ENCODE measurements at places on chromosomes 1 and 21.

GRCh38 chr1:64308866-64309265, 105.4 kb downstream of the UBE2U start:
- no peak for DNase-seq

DNA sequence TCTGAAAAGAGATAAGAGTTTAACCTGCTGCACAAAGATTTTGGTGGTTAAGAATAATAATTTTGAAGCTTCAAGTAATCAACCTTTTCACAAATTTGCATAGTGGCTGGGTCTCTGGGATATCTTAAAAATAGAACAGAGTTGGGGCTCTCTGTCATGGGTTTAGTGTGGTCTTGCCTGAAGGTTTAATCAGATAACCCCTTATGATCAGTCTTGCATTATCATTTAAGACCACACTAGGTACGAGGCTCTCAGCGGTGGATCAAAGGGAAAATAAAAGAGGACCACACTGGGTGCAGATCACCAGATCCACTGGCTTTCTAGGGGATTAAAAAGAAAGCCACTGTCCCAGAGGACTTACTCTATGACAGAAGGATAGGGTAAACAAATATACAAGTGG, 19.5 kb downstream of the LRRC8C start:
- DNase-seq = no peak

- no peak for DNase-seq
Measured at GRCh38 chr1:226082959-226083301, 20.4 kb downstream of the H3-3A start.

- no peak for DNase-seq
Measured at GRCh38 chr1:167671727-167672511, 41.9 kb downstream of the RCSD1 start.

- DNase-seq = no peak
Measured at GRCh38 chr1:89941110-89941766, 53.7 kb upstream of the ZNF326 start.

GRCh38 chr21:38984982-38985567, 179.3 kb downstream of the ETS2 start:
- no peak for DNase-seq

DNA sequence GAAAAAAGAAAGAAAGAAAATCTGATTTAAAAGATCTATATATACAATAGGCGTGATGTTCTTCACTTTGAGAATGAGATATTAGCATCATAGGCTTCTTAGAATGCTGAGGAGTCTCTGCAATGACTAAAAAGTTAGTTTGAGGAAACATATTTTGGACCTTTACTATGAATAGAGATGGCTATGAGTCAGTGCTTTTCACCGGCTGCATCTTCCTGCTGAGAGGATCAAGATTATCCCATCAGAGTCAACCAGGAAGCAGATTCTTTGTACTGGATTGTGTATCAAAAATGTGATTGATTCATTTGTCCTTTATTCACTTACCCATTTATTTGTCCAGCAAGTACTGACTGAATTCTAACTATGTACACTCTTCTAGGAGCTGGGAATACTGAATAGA, 144.2 kb downstream of the KCNK2 start:
- DNase-seq = no peak

- no peak for DNase-seq
Measured at GRCh38 chr1:31745096-31745945, 18.8 kb downstream of the ADGRB2 start.

GRCh38 chr1:180311011-180311730, 81.1 kb downstream of the LHX4 start:
- no peak for DNase-seq

- no peak for DNase-seq
Measured at GRCh38 chr1:230509281-230509977, 83.3 kb upstream of the PGBD5 start.

DNA sequence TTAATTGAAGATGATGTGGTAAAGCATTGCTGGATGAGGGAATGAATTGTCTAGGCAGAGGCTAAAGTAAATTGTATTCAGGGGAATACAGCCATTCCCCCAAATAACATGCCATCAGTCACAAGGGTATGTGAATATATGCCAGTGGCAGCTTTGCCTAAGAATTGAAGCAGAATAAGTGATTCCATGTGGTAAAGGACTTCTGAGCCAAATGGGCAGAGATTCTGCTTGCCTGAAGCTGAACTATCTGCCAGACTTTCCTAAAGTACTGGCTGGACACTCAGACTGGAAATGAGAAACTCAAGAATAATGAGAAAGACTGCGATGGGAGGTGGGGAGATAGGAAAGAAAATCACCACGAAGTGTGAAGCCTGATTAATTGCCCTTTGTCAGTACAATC, 2.4 kb downstream of the LIX1L start:
- DNase-seq = no peak
